ENCODE measurements at places on chromosomes 2 and 18.

- H3K4me1 ChIP-seq: peaks cover 8% of the 10 kb centered on the region
- no peaks in the 10 kb centered on the region for H3K27me3 ChIP-seq
- H3K36me3 ChIP-seq: no peaks in the 10 kb centered on the region
- no peak overlapping the region for H3K4me3 ChIP-seq
These were observed 14.0 kb downstream of the TWIST2 start for GRCh38 chr2:238861766-238862315.

- no peaks in the 10 kb centered on the region for H3K27me3 ChIP-seq
- DNase-seq: no peak
- no peaks in the 10 kb centered on the region for H3K36me3 ChIP-seq
- no peak overlapping the region for H3K27ac ChIP-seq
- H3K4me3 ChIP-seq: no peak overlapping the region
These were observed 61.5 kb upstream of the PPM1B start for GRCh38 chr2:44107086-44107740.

DNA sequence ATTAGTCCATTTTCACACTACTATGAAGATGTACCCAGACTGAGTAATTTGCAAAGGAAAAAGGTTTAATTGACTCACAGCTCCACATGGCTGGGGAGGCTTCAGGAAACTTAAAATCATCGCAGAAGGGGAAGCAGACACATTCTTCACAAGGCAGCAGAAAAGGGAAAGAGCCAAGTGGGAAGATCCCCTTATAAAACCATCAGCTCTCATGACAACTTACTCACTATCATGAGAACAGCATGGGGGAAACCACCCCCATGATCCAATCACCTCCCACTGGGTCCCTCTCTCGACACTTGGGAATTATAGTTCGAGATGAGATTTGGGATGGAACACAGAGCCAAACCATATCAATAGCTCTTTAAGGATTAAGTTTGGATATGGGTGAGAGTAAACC lies 246.1 kb upstream of the CYRIA start:
- no peaks in the 10 kb centered on the region for H3K27me3 ChIP-seq
- no peaks in the 10 kb centered on the region for H3K36me3 ChIP-seq
- no peak overlapping the region for H3K4me3 ChIP-seq
- DNase-seq: no peak
- no peak overlapping the region for H3K27ac ChIP-seq
- H3K4me1 ChIP-seq: no peaks in the 10 kb centered on the region

GRCh38 chr18:74926051-74926450 lies 282.9 kb downstream of the PTGR3 start:
- DNase-seq: no peak
- H3K27me3 ChIP-seq: no peaks in the 10 kb centered on the region
- H3K36me3 ChIP-seq: no peaks in the 10 kb centered on the region
- no peaks in the 10 kb centered on the region for H3K4me1 ChIP-seq
- no peak overlapping the region for H3K27ac ChIP-seq

DNA sequence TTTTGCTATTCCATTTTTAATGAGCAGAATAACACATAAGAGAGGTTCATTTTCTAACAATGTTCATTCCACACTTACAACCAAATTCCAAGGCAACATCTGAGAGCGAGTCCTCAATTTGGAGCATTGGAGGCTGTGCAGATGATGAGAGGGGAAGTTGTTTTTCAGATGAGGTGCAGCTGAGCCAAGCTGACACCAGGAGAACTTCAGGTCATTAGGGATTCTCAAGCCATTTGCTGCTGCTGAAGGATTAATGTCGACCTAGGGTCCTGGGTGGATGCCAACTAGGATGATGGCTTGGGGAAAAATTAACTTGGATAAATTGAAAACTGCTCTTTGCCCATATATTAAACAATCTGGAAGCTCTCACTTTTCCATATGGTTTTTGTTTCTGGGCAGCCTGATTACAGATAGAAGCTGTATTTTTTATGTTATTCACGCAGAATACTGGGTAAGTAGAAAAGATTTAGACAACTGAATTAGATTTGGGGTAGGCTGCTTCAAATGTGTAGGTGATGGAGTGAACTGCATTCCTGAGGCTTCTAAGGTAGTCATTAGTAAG lies 206.4 kb upstream of the SLC39A10 start:
- H3K36me3 ChIP-seq: no peaks in the 10 kb centered on the region
- H3K27ac ChIP-seq: no peak overlapping the region
- DNase-seq: no peak
- H3K27me3 ChIP-seq: no peaks in the 10 kb centered on the region

DNA sequence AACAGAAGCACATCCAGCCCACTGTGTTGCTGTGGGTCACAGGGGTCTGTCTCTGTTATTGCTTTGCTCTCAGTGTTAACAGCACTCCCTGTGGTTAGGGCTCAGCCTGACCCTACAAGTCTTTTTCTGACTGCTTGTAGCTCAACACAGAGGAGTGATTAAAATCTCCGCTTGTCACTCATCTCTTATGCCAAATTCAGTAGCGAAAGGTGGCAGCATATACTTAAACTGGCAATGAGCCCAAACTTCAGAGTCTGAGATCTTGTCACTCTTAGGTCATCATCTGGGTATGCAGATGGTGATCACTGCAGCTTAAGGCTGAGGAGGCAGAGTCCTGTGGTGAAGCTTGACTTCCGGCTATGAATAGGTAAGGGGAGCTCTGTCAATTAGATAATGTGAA lies 63.3 kb upstream of the CSRNP3 start:
- H3K27me3 ChIP-seq: no peaks in the 10 kb centered on the region
- no peak overlapping the region for H3K4me3 ChIP-seq
- no peaks in the 10 kb centered on the region for H3K36me3 ChIP-seq
- no peak for DNase-seq
- H3K4me1 ChIP-seq: no peaks in the 10 kb centered on the region
- no peak overlapping the region for H3K27ac ChIP-seq

- DNase-seq: no peak
- H3K36me3 ChIP-seq: no peaks in the 10 kb centered on the region
- no peaks in the 10 kb centered on the region for H3K27me3 ChIP-seq
- no peak overlapping the region for H3K27ac ChIP-seq
- H3K4me1 ChIP-seq: no peaks in the 10 kb centered on the region
- H3K4me3 ChIP-seq: no peak overlapping the region
These were observed 141.5 kb upstream of the FIGN start for GRCh38 chr2:163877316-163877715.

DNA sequence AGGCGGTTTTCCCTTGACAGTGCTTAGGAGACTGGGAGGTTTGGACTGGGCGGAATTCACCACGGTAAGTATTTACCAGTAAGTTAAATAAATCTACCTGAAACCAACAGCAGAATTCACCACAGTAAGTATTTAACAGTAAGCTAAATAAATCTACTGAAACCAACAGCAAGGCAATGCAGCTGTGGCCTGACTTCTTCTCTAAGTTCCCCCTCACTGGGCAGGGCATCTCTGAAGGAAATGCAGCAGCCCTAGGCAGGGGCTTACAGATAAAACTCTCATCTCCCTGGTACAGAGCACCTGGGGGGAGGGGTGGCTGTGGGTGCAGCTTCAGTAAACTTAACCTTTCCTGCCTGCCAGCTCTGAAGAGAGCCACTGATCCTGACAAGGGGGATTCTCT lies 432.5 kb upstream of the LRRTM1 start:
- no peaks in the 10 kb centered on the region for H3K4me1 ChIP-seq
- no peak for DNase-seq
- H3K36me3 ChIP-seq: no peaks in the 10 kb centered on the region
- H3K27me3 ChIP-seq: no peaks in the 10 kb centered on the region

- H3K27ac ChIP-seq: peak overlapping the region; percentile 78
- no peak for DNase-seq
- no peaks in the 10 kb centered on the region for H3K27me3 ChIP-seq
- H3K4me3 ChIP-seq: no peak overlapping the region
- H3K36me3 ChIP-seq: no peaks in the 10 kb centered on the region
These were observed 124.5 kb downstream of the SETBP1 start for GRCh38 chr18:44805176-44805575.

- no peaks in the 10 kb centered on the region for H3K36me3 ChIP-seq
- no peak for DNase-seq
- no peak overlapping the region for H3K4me3 ChIP-seq
These were observed 346.7 kb downstream of the SS18 start for GRCh38 chr18:25743646-25744151.

GRCh38 chr2:102434655-102435381 lies 11.9 kb downstream of the IL18RAP start:
- H3K36me3 ChIP-seq: no peaks in the 10 kb centered on the region
- no peak overlapping the region for H3K4me3 ChIP-seq
- no peak overlapping the region for H3K27ac ChIP-seq
- no peaks in the 10 kb centered on the region for H3K4me1 ChIP-seq

DNA sequence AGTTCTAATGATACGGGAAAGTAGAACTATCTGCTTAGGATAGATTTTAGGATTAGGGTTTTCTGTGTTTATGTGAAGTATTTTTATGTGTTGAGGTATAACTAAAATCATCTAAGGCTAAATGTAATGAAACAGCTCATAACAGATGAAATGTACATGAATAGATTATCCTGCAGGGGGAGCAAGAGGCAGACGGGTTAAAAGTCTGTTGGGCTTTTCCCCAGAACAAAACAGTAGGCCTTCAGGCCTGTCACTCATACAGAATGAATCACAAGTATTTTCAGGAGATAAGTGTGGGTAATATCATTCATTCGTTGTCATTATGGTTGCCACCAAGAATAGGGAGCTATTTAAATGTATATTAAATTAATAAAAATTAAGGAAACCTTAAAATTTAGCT lies 107.9 kb upstream of the IL1R2 start:
- H3K27ac ChIP-seq: no peak overlapping the region
- no peaks in the 10 kb centered on the region for H3K27me3 ChIP-seq
- no peak overlapping the region for H3K4me3 ChIP-seq
- peak; percentile 33 for DNase-seq

DNA sequence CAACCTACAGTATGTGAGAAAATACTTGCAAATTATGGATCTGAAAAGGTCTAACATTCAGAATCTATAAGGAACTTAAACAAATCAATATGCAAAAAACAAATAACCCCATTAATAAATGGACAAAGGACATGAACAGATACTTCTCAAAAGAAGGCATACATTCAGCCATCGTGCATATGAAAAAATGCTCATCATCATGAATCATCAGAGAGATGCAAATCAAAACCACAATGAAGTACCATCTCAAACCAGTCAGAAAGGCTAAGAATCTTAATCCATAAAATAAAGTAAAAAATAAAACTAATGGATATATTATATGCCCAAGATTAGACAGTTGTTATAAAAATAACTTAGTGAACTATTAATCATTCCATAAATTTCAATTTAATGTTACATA lies 154.0 kb downstream of the CALCRL start:
- no peak overlapping the region for H3K4me3 ChIP-seq
- no peaks in the 10 kb centered on the region for H3K4me1 ChIP-seq
- no peaks in the 10 kb centered on the region for H3K36me3 ChIP-seq

DNA sequence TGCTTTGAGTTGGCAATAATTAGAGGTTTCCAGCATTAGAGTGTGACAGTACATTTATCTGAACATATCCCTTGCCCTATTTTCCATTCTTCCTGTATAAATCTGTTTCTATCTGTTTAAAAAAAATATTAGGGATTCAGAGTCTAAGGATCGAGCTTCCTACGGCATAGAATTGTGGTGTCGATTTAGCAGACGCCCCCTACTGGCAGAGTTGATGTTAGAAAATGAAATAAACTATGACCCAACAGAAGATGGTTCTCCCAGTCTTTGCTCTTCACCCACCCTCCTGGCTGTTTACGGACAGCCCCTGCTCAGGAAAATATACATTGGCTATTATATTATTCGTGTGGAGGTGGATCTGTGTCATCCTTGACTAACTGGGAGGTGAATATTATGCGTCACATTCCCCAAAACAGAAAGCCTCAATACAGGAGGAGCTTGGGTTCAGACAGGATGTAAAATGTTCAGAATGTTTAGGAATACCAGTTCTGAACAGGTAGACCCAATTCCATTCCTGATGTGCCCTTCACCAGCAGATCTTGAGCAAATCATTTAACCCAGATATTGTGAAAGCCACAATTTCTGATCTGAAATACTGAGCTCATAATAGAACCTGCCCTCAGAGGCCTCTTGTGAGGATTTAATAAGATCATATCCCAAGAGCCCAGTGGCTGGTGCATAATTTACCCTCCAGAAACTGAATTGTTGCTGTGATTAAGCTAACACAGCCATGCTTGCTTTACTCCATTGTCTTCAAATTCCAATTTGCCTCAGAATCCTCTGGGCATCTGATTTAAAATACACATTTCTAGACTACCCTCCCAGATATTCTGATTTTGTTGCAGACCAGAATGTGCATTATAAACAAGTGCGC lies 10.8 kb upstream of the ERMN start:
- H3K4me3 ChIP-seq: no peak overlapping the region
- DNase-seq: peak; percentile 34
- H3K27ac ChIP-seq: no peak overlapping the region

GRCh38 chr18:48892146-48892855 lies 58.5 kb downstream of the SMAD7 start:
- H3K4me1 ChIP-seq: peaks cover 18% of the 10 kb centered on the region
- H3K4me3 ChIP-seq: no peak overlapping the region
- H3K36me3 ChIP-seq: no peaks in the 10 kb centered on the region
- H3K27ac ChIP-seq: peak overlapping the region; percentile 58

DNA sequence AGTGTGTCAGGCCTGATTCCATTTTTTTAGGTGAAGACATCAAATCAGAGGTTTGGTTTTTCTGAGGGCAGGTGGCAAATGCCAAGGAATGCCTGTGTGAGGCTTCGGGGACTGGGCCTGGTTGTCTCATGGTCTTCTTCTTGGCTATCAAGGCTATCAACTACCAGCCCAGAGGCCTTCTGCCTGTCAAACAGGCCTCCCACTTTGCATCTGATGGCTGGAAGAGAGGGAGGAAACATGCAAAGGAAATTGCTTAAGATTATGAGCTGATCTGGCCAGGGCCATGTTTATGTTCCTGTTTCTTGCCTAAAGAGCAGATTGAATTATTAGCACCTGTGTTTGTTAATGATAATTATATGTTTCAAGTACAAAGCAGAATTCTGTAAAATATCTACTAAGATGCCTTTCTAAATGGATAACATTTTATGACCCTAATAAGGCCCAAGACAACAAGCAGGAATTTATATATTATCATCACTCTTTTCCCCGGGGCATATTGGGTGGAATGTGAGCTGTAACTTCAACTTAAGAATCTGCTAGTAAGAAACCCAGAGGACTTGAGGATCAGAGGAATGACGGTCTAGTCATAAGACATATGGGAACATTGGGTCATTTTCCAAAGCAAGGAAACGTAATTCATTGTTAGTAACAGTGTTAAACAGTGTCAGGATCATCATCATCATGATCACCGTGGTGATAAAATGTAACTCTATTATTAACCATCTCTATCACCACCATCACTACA lies 123.2 kb downstream of the LYPD6B start:
- H3K27ac ChIP-seq: no peak overlapping the region
- no peak overlapping the region for H3K4me3 ChIP-seq
- H3K36me3 ChIP-seq: no peaks in the 10 kb centered on the region
- DNase-seq: no peak
- H3K4me1 ChIP-seq: no peaks in the 10 kb centered on the region

DNA sequence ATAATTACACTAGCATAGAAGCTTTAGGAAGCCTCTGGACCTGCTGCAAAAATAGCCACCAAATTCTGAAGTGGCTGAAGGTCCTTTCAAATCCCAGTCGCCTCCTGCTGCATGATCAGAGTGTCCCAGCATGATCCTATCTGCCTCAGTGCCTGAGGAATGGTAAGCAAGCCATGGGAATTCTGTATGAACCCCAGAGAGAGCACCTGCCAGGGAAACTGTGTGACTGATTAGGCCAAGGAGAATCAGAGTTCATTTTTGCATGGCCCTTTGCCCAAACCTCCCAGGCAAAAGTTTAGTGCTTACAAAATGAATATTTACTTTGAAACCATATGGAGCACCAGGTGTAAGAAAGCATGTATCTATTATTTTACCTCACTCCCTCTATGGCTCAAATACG lies 221.4 kb downstream of the ARL4C start:
- H3K4me3 ChIP-seq: no peak overlapping the region
- no peak for DNase-seq
- no peaks in the 10 kb centered on the region for H3K27me3 ChIP-seq
- H3K36me3 ChIP-seq: no peaks in the 10 kb centered on the region
- no peak overlapping the region for H3K27ac ChIP-seq
- no peaks in the 10 kb centered on the region for H3K4me1 ChIP-seq

Data from prostate gland (tissue), 2 donors.